ENCODE measurements at places on chromosomes 7 and 10.

DNA sequence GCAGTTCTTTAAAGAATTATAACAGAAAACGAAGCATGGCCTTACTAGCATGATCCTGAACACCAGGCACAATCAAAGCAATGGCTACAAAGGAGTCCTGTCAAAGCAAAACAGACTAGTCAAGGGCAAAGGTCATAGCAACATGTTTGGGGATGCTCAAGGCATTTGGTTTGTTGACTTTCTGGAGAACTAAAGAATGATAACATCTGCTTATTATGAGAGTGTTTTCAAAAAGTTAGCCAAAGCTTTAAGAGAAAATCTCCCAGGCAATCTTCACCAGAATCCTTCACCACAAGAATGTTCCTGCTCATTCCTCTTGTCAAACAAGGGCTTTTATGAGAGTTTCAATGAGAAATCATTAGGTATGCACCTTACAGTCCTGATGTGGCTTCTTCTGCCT, 95.1 kb upstream of the CPXM2 start:
- no peak for DNase-seq

DNA sequence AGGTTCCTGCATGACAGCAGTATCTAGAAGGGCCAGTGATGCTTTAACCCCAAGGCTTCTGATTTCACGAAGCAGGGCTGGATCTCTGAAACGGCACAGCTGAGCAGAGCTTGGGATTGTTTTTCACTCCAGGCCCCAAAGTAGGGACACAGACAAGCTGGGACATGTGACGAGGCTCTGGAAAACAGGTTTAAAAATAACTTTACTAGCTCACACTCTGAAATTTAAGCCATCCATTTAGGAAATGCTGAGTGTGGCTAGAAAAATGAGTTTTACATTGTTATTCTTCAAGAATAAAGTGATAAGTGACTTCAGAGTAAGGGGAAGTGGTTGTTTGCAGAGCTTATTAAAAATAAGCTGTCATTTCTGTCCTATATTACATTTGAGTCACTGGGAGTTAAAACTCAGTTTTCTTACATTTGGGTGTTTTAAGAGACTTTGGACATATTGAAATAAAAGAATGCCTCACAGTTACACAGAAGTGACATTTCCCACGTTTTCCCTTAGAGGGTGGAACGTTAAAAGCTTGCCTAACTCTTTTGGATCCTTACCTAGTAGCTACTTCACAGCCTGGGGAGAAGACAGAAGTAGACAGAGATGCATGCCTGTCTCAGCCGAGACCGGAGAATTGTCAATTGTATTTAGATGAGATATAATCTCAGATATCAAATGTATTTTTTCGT, 107.8 kb downstream of the GALNT17 start:
- DNase-seq, result no peak

DNA sequence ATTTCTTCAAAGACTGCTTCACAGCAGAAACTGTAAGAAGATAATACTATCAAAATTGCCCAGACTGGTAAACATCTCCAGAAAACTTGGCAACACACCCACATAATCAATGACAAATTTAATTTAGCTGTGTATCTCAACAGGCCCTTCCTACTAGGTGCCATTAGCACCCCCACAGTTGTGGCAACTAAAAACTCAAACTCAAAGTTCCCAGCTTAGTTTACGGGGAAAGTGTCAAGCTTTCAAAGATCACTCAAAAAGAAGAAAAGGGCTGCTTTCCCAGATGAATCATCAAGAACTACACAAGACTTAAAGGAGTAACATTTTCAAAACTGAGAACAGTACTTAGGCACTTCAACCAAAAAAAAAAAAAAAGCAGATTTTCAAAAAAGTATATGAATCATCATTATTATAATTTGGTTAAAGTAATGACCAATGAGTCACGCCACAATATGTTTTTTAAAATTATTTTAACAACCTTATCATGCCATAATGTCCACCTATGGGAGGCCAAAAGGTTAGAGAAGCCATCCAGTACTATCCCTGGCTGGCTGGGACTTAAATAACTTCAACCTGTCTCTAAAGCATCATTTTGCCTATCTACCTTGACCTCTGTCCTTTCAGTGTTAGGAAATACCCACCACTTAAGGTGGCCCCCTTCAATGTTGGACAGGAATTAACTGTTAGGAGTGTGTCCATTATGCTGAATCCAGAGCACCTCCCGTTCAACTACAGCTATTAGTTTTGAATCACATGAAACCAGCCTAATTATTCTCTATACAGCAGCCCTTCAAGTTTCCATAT, 90.8 kb downstream of the ZFAND4 start:
- DNase-seq, result no peak

GRCh38 chr7:128247108-128247507, 6.0 kb downstream of the LEP start:
- DNase-seq, result no peak

DNA sequence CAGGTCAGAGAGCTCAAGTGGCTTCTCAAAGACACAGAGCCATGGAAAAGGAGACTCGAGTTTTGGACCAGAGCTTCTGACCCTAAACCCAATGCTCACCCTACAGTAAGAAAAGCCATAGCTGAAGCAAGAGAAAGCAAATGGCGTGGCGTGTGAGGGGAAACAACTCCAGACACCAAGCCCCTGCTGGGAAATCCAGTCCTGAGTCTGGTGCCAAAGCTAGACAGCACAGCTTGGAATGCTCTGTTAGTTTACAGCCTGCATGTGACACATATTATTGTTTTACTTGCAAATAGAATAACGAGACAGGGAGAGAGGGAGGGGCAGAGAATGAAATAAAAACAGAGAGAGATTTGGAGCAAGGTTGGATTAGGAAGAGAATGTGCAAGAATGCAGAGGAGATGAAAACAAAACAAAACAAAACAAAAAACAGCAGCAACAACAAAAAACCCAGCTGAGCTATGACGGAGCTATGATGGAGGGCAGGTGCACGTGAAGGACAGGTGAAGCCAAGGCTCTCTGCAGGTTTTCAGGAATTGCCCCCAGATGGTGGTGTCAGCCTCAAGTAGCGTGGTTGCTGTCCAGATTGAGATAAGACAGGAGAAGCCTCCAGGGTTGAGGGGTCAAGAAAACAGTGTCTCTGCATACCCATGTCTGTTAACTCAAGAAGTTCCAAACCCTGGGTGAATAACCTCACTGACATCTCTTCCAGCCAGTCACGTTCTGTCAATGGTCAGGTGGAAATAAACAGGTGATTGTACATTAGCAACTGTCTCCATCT, 69.7 kb upstream of the LRRC18 start:
- DNase-seq, result no peak

DNA sequence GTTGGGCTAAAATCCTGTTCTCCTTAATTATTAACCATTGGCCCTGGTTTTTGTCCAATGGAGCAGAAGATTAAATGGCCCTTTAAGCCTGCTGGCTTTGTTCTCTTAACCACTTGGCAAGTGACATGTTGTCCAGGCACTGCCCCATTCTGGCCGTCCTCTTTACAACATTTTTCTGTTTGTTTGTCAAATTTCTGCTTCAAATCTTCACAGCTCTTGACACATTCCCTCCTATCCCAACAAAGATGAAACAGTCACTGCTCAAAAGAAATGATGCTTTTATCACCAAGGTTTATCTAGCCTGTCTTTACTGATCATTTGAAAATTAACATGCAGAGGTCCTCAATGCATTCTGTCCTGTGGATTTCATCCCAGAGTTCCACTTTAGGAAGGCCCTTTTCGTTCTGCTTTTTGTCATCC, 700.4 kb downstream of the KCNMA1 start:
- no peak for DNase-seq

GRCh38 chr10:24958721-24959381, 6.4 kb upstream of the PRTFDC1 start:
- no peak for DNase-seq

DNA sequence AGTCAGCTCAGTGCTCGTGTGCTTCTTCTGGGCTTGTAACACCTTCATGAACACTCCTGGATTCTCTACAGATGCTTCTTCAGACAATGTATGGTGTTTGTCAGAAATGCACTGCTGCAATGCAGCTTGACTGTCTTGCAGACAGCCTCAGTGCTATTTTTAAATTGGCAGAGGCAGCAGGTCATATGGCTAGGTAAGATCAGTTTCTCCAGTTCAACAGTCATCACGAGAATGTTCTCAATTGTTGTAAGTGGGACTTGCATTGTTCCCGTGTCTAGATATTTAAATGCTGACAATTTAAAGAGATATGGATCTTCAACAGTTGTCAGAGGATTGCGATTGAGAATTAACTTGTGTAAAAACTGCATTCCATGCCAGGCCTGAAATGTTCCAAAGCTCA, 7.6 kb upstream of the ACBD5 start:
- no peak for DNase-seq

DNA sequence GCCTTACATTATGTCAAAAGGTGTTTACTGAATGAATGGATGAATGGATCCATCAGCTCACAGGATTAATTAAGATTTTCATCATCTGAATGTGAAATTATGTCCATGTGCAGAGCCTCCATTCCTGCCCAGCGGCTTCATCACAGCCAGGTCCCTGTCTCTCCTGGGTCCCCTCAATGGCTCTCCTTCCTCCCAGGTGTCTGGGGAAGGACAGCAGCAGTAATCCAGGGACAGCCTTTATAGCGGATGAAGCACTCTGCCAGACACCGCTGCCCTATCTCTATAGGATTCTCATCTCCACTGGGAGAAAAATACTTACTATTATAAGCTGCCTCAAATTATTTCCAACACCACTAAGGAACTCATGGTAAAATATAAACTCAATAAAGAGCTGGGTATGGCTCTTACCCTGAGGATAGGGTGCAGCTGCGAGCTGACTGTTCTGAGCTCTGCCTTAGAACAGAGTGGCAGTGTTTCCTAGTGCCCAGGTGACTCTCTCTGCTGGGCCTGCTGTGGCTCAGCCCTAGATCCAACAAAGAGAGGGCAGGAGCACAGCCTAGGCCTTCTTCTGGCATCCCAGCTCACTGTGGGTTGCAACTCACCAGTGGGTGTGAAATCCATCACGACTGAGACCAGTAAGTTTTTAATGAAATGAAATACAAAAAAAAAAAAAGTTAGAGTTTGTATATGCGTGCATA, 38.3 kb downstream of the GPRIN2 start:
- no peak for DNase-seq

- DNase-seq, result no peak
Measured at GRCh38 chr7:36764929-36765328, 40.6 kb upstream of the AOAH start.

DNA sequence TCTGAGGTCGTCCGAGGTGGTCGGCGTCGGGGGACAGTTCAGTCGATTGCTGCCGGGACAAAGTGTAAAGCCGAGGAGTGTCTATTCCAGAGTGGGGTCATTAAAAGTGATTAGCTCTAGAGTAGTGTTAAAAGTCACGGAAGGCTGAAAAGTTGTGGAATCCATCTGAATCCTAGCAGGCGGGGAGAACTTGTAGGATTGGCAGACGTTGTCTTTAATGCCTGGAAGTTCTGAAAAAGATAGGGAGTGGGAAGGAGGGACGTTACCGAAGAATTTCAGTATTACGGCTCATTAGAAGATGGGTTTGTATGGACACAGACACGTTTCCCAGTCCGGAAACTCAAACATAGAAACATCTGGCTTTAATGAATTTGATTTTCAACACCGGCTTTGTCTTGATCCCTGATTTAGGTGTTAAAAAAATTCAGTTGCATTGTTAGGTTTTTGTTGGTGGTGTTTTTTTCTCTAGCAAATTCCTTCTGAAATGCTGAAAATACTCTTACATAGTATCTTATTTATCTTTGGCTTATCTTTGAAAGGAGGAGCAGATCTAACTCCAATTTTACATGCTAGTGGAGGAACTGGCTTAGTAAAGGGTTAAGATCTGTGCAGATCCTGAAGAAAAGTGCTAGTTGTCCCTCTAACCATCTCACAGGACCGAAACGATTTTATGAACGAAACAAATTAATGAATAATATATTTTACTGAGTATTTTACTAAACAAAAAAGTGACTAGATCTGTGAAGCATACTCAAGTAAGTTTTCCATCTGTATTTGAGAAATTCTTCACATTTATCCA, 900 bp downstream of the MKLN1 start:
- DNase-seq, result no peak

- DNase-seq, result no peak
Measured at GRCh38 chr7:46854958-46855473, 726.9 kb downstream of the TNS3 start.

GRCh38 chr10:21329995-21330627, 195.4 kb downstream of the SKIDA1 start:
- no peak for DNase-seq

GRCh38 chr7:108809356-108809755, 239.7 kb downstream of the DNAJB9 start:
- DNase-seq, result no peak

GRCh38 chr10:5293691-5294550, 70.8 kb upstream of the UCN3 start:
- DNase-seq, result peak; percentile 72

DNA sequence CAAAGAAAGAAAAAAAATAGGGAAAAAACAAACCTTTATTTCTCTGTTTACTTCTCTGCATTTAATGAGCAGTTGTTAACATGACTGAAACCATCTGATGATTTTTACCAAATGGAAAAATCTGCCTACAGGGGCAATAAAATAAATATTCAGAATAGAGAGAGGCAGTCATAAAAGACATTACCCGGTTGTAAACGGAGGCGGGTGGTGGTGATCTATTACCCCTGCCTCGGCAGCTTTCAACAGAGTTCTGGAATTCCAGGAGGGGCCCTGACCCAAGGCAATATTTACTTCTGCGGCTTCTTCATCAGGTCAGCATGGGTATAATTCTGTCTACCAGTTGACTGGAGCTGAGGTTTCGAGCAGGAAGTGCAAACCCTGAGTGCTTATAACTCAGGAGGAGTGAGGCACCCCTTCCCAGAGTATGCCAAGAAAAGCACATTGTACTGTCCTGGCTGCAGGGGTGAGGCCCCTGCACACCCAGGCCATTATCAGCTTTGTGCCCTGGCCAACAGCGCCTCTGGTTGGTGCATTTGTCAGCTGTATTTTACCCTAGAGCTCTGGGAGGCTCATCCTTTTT, 8.2 kb upstream of the CXCL12 start:
- DNase-seq, result no peak

DNA sequence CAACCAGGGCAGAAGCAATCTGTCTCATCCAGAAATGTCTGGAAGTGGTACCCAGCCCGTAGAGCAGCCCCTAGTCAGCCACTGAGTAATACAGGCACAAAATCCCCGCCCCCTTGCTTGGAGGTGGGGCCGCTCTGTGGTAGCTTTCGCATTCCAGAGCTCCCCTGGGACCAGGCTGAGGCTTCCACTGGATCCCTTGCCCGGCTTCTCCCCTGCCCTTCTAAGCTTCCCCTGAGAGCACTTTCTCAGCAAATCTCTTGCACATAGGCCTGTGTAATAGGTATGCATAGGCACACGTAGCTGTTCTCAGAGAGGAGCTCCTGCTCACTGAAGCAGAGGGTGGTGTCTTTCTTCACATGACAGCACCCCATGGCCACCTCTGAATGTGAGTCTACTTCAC, 144.2 kb downstream of the BMS1 start:
- DNase-seq, result no peak

DNA sequence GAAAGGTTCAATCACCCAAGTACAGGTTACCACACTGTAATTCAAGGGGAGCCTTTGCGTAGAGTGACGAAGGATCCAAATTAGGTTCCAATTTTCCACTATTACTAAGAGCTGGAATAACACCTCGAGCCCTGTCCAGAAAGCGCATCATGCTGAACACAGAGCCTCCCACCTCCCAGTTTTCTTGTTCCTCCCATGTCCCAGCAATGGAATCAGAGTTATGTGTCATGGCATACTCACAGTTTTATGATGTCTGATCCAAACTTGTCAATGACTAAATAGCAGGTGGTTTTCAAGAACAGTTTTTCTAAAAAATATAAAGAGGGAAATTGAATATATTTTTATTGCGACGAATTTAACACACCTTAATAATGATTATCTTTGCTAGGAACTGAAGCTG, 50.6 kb downstream of the AOAH start:
- no peak for DNase-seq

Data from stimulated activated CD4-positive, alpha-beta T cell treated with anti-CD3 and anti-CD28 coated beads, Interleukin-1b, Interleukin-23, amount 100 ng/mL, for 4 hours (primary cell).